ENCODE measurements at places on chromosomes 1 and 21. TPM values are rescaled to one million over a fixed set of nuclear protein-coding genes. Genes with fewer than 3 reads are reported as not detected.

Gene MATN1
- under 0.01 TPM for total RNA-seq

Gene BATF3
- 0.59 TPM for total RNA-seq

Gene OR10J1
- total RNA-seq: not detected

Gene ADAMTS5
- 39.1 TPM for total RNA-seq

Gene NFYC
- total RNA-seq: 24.2 TPM

Gene SPATA46
- not detected for total RNA-seq

Gene CELA3A
- not detected for total RNA-seq

Gene PDC
- total RNA-seq: not detected

Gene ZNF697
- total RNA-seq: 8.8 TPM

Gene ANXA9
- total RNA-seq: under 0.01 TPM

Gene HFM1
- total RNA-seq: 0.36 TPM

Gene REN
- total RNA-seq: not detected

Gene LEMD1
- not detected for total RNA-seq

Gene KRTAP21-2
- total RNA-seq: not detected

Gene KLHDC9
- total RNA-seq: 1.5 TPM

Measured in osteoblast (primary cell).